C1 segment of cervical spinal cord (tissue), 14 donors: ENCODE measurements at places on chromosomes 11 and 22.

- no peak for DNase-seq
Observed at GRCh38 chr11:34273099-34273498, 84.7 kb downstream of the ABTB2 start.

- DNase-seq, result no peak
Observed at GRCh38 chr11:12122083-12122482, 11.7 kb downstream of the MICAL2 start.

DNA sequence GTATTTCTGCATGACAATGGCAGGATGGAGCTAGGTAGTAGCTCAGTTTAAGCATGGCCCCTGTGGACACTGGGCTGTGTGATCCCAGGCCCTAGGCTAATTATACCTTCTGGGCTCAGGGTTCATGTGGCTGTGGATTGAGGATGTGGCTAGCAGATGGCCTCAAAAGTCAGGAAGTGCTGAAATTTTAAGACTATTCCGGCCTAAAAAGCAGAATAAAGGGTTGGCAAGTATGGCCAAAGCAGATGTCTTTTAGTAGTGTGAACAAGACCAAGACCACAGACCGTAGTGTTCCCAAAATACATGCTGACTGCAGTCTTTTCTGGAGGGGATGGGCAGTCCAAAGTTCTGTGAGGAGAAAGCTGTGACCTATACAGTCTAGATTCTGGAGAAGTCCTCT is 115.7 kb upstream of the RAG2 start:
- DNase-seq, result peak; percentile 26

DNA sequence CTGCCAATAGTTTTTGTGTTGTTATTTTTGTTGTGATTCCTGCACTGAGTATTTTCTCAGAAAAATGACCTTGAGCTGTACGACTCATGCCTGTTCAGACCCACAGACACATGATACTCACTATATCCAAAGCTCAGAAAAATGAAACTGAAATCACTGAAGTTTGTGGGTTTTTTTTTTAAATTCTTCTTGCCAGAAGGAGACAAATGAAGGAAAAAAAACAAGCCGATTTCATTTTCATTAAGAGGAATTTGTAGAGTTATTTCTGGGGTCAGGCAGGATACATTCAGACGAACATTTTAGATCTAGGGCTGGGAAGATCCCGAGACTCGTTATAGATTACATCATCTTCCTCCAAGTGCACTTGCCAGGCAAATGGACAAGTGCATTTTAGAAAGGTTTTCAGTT is 60.4 kb downstream of the BMAL1 start:
- DNase-seq, result no peak

DNA sequence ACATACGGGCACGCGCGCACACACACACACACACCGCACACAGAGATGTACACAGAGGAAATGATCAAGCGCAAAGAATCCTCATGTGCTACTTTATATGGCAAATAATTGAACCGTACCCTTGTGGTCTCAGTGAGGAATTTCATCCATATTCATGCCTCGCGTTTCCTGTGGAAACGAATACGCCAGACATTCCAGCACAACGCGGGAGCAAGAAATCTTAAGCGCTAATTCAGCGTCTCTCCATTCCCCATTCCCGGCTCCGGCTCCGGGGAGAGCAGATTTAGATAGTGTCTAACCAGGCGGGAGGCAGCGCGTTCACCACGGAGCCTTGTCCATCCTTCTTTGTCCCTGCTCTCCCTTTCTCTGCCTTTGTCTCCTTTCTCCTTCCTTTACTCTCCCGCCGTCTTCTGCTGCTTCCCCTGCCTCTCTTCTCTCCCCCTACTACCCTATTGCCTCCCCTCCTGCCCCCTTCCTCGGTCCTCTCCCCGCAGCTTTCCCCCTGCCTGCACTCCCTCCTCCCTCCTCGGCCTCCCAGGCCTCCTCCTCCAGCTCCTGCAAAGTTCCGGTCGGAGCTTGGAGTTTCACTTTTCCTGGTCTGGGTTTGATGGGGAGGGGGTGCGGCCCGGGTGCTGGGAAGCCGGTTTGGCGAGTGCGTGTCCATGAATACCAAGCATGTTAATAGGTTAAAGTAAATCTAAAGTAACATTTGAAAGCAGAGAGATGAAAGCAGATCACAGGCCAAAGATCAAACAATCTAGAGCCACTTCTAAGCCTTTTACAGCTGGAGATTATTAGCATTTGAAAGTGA is 579.3 kb downstream of the BUD13 start:
- DNase-seq, result no peak

DNA sequence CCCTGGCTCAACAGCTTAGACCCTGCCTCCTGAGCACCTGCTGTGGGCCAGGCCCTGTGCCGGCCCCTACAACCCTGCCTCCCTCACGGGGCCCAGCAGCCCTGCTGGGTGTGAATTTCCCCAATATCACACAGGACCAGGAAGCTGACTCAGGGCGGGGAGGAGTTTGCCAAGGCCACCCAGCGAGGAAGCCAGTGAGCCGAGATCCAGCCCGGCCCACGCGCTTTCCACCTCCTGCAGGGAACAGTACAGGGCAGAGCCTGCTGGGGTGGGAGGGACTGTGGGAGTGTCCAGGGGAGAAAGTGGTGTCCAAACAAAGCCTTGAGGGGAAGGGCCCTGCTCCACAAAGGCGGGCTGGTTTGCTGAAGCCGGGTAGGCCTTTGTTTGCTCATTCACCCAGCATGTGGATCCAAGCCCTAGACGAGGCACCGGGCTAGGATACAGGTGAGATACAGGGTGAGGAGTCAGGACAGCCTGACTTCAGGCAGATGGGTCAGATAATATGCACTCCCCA is 26.8 kb downstream of the RPL3 start:
- DNase-seq, result no peak

GRCh38 chr11:101974255-101974654 is 57.9 kb upstream of the ANGPTL5 start:
- DNase-seq, result no peak

GRCh38 chr11:16827139-16827538 is 88.7 kb downstream of the C11orf58 start:
- no peak for DNase-seq

GRCh38 chr11:61609000-61609979 is 28.4 kb upstream of the SYT7 start:
- no peak for DNase-seq

- no peak for DNase-seq
Observed at GRCh38 chr22:30040499-30041260, 39.6 kb upstream of the HORMAD2 start.

GRCh38 chr11:65124480-65125196 is 2.5 kb downstream of the MRPL49 start:
- no peak for DNase-seq

- no peak for DNase-seq
Observed at GRCh38 chr22:38012604-38013072, 28.3 kb upstream of the SOX10 start.

DNA sequence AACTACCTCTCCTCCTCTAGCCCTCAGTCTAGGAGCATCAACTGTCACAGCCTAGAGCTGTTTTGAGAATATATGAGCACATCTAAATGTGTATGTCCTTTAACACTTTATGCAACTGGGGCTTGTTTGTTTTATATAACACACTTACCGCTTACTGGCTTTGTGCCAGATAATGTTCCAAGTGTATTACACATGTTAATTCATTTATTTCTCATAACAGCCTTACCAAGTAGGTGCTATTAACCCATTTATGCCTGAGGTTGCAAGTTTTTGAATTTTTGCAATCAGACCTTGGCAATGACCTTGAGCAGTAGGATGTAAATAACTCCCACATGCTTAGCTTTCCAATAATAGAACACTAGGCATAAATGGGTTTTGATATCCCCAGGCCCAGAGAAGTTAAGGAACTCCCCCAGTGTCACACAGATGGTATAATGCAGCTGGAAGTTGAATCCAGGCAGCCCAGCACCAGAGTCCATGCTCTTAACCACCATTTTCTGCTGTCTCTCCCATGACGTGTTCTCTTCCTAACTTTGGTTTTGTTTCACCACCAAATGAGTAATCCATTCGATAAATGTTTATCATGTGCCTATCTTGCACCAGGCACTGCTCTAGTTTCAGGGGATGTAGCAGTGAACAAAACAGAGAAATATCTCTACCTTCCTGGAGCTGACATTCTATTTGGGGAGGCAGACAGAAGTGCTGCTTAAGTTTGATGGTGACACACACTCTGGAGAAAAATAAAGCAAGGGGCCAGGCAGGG is 23.1 kb downstream of the PRDM11 start:
- DNase-seq, result no peak

DNA sequence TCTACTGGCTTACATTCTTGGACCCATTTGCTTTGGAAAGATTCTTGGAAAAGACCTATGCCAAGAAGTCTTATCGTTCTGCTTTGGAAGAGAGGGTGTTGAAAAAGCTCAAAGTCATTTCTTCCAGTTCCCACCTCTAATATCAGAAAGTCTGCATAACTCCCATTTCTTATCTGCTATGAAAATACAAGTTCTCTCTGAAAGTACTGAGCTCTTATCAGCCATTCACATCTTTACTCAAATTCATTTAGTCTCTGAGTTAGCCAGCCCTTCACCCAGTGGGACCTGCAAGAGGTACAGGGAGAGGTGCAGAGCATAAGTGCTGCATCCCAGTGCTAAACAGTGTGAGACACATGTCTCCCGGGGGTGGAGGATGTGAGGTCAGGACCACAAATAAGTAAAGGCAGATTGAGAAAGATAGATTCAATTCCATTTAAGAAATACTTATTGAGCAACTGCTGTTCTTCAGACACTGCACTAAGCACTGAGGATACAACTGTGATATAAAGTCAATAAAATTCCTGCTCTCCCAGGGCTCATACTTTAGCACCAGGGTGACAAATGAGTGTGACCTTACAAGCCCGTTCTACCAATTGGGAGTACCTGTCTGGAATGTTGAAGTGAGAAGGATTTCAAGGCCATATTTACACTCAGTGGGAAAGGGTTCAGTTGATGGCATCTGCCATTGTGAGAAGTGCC is 76.7 kb downstream of the PISD start:
- no peak for DNase-seq

DNA sequence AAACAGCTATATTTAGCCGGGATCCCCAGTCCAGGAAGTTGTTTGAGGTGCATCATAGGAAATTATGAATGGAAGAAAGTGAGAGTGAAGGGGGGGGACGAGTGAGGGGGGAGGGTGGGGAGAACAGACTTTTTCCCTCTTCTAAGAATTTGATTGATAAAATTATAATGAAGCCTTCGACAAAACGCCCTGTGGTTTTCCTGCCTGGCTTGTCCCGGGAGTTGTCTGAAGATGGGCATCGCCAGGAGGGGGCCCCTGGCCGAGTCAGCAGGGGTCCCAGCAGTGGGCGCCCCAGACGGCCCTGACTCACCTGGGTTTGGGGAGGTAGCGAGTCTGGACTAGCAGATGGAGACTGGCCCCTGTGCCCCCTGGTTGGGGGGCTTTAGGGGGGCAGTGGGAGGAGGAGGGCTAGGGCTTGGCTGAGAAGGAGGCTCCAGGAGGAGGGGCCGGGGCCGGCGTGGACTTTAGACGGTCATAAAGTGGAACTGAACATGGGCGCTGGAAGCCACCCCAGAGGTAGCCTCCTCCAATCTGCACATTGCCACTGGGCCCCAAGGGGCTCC is 336 bp upstream of the LIF start:
- no peak for DNase-seq

DNA sequence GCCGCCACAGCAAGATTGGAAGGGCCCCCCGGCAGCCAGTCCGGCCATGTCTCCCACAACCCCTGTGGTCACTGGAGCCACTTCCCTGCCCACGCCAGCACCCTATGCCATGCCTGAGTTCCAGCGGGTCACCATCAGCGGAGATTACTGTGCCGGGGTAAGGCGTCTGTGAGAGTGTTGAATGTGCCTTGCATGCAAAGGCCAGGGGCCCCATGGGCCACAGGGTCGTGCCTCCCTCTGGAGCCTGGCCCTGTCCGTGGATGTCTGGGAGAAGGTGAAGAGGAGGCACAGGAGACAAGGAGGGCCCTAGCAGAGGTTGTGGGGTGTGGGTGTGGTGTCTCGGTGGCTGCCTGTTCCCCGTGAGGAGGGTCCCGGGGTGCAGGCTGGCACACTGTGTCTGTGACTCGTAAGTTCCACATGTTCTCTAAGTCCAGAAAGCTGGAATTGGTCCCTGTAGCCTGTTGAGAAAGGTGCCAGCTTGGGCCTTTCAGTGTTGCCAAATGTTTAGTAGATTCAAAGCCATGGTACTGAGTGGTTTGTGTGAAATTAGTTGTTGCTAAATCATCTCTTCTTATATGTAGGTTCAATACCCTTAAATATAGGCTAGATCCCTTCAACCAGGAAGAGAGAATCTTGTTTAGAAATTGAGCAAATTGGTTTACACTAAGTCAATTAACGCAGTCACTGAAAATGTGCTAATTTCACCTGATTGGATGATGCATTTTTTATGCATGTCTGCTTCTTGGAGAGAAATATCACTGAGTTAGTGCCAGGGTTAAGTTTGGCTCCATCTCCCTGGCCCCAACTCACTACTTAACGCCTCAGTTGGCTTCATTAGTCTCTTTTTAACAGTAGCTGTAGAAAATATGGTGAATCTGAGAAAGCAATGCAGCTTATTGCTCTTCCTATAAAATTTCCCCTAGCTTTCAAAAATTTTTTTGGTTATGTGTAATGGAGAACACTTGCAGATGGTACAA is 23.8 kb downstream of the AMPD3 start:
- no peak for DNase-seq

GRCh38 chr11:64844330-64845128 is at the start of gene CDC42BPG:
Gene CDC42BPG (minus strand): TSS chr11:64844653. CDS start chr11:64844569, 84 bp downstream.
- no peak for DNase-seq

GRCh38 chr11:9153651-9154050 is 62.3 kb upstream of the SCUBE2 start:
- no peak for DNase-seq

DNA sequence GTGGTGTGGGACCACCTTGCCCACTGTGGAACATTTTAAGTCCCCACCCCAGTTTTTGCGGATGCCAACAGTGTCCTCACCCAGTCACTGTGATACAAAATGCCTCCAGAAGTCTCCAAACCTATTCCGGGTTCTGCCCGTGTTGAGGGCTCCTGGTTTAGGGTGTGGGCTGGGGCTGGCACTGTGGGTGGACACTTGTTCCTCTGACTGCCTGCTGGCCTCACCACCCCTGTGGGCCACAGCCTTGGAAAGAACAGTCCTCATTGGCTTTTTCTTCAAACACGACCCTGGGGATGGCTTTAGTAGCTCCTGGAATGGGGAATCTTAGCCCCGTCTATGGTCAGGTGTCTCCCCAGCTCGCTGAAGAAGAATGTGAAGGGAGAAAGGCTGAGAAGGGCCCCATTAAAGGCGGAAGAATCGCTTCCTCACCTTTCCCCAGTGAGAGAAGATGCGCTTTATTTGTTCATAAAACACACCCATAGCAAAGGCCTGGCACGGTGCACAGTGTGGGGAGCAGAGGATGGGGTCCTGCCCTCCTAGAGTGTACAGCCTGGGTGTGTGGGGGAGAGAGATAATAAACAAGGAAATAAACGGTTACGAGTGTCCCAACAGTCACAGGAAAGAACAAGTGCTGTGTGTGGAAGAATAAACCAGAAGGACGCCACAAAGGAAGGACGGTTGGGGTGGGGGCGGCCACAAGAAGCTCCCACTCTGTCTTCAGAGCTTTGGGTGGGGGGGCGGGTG is 91.6 kb upstream of the SLC22A12 start:
- DNase-seq, result no peak

- no peak for DNase-seq
Observed at GRCh38 chr11:14819596-14819995, 72.4 kb downstream of the CYP2R1 start.

- no peak for DNase-seq
Observed at GRCh38 chr22:40432625-40433024, 62.2 kb downstream of the SGSM3 start.
